ENCODE measurements at places on chromosomes 11 and 22.
A peak's percentile ranks its signal among the peaks of the same experiment; 100 is the strongest.

GRCh38 chr11:101288392-101288791 lies 158.8 kb upstream of the PGR start:
- no peak for DNase-seq

DNA sequence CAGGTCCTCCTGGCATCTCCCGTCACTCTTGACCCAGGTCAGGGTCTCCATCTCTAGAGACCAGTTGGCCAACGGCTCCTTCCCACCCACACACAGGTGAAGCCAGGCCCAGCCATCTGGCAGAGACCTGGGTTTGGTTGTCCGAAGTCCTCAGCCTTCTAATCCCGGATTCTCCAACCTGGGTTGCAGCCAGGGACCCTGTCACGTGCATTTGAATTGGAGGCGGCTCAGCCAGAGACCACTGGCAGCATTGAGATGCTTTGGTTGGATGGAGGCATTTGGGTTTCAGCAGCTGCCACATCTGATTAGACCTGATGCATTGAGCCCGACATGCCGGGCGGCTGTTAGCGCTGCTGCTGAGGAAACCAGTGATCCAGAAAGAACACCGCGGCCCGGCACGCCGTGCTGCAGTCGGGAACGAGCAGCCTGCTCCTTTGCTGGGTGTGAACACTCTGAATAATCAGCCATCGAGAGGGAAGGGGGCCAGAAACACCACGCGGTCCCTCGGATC lies 163.2 kb downstream of the BRD1 start:
- no peak for DNase-seq

DNA sequence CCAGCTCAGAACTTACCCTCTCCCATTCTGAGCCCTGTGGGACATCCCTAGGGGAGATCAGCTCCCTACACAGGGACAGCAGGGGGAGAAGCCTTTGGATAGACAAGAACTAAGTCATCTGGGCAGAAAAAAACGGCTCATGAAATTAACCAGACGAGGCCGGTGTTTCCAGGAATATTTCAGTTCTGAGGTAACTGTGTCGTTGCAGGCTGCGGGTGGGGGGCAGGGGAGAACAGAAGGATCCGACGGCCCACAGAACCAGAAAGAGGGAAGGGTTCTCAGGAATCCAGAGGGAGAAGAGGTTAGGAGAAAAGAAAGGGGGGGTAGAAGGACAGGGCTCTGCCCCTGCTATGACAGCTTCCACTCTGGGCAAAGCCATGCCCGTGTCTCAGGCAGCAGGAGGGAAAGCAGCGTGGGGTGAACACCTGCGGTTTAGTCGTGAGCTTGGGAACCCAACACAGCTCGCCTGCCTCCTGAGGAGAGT lies 3.6 kb downstream of the CLCF1 start:
- no peak for DNase-seq

GRCh38 chr22:41699264-41700107 lies at the start of gene MEI1:
Gene MEI1, plus strand, starts transcription at chr22:41699503. Its CDS starts 36 bp downstream, at chr22:41699539.
- DNase-seq = peak; percentile 23

DNA sequence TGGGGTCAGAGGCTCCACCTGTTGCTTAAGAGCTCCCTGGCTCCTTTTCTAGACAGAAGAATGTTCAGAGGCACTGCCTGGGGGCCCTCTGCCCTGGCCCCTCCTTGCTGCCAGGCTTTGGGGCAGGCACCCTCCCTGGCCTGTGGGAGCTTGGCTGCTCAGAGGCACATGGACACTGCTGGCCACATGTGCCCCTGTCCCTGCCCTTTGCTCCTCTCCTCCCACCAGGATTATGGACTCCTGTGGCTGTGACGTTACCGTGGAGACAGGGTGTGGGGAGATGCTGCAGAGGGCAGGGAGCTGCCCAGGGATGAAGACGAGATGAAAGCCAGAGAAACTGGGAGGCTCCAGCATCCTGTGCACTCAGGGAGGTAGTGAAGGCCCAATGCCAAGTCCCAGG lies 14.7 kb downstream of the DRD2 start:
- no peak for DNase-seq

- peak; percentile 32 for DNase-seq
Observed at GRCh38 chr22:21646608-21647590, 4.8 kb downstream of the SDF2L1 start.

GRCh38 chr22:37804352-37804880 lies 3.3 kb upstream of the GCAT start:
- no peak for DNase-seq

DNA sequence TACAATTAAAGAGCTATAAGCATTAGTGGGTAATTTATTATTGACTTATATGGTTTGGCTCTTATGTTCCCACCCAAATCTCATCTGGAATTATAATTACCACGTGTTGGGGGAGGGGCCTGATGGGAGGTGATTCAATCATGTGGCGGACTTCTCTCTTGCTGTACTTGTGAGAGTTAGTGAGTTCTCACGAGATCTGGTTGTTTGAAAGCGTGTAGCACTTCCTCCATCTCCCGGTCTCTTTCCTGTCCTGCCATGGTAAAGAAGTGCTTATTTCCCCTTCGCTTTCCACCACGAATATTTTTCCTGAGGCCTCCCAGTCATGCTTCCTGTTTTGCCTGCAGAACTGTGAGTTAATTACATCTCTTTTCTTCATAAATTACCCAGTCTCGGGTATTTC lies 28.1 kb upstream of the CHORDC1 start:
- DNase-seq = no peak

GRCh38 chr11:8681837-8682302 lies 595 bp downstream of the TRIM66 start:
- no peak for DNase-seq

DNA sequence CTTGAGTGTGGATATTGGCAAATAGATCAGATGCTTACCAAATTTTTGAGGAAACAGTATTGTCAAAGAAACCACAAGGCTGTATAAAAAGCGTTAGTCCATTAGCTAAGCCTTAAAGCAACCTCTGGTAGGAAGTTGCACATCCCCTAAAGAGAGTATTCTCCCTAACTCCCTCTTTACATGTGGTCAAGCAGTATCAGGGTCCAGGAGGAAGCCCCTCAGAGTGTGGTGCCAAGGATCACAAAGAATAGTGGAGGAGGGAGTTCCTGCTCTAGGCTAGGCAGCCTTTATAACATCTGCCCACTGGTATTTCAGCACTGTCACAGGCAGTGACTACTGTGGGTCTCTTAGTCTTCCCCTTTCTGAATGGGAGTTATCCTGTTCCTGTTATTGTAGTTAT lies 18.8 kb upstream of the AMPD3 start:
- no peak for DNase-seq

GRCh38 chr11:69156673-69157155 lies 979 bp downstream of the SMIM38 start:
- DNase-seq = no peak

DNA sequence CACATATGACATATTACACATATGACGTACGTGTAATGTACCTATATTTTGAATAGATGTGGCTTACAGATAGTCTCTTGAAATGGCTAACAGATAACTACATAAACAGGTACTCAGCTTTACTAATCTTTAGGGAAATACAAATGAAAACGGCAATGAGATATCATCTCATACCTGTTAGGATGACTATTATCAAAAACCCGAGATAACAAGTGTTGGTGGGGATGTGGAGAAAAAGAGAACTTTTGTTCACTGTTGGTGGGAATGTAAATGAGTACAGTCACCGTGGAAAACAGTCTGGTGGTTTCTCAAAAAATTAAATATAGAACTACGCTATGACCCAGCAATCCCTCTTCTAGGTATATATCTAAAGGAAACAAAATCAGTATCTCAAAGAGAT lies 247.6 kb downstream of the ETS1 start:
- DNase-seq = no peak

DNA sequence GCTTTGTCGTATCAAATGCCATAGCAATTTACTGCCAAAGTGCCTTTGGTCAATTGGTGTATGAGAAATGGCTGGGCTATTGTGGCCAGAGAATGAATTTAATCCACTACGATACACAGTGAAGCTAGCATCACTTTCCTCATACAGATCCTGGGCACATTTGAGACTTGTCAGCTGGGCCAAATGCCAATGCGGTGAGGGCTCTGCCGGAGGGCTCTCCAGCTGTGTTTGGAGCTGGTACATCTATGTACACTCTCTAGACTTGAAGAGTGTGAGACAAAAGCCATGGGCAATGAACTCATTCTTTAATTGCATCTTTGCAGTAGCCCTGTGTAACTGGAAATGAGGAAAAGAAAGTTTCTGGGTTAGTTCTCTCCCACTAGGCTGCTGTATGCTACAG lies 1052.9 kb downstream of the NTM start:
- DNase-seq = no peak

GRCh38 chr11:1343391-1344055 lies 34.1 kb upstream of the TOLLIP start:
- no peak for DNase-seq

DNA sequence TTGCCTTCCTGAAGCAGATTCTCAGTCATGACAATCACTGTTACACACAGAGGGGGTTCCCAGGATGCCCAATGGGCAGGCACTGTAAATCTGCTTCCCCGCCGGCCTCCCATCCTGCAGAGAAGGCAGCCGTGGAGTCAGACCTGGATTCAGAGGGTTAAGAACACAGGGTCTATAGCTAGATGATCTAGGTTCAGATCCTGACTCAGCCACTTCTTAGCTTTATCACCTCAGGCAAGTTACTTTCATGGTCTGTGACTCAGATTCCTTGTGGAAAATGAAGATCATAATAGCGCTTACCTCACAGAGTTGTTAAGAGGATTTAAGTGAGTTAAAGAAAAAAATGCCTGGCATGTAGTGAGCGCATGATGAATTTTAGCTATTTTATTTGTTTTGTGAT lies 95.9 kb downstream of the TIMP3 start:
- DNase-seq = no peak
